Stimulated activated CD4-positive, alpha-beta T cell treated with anti-CD3 and anti-CD28 coated beads, Interleukin-1b, Interleukin-23, amount 100 ng/mL, for 24 hours (primary cell): ENCODE measurements at places on chromosomes 2 and 18.

DNA sequence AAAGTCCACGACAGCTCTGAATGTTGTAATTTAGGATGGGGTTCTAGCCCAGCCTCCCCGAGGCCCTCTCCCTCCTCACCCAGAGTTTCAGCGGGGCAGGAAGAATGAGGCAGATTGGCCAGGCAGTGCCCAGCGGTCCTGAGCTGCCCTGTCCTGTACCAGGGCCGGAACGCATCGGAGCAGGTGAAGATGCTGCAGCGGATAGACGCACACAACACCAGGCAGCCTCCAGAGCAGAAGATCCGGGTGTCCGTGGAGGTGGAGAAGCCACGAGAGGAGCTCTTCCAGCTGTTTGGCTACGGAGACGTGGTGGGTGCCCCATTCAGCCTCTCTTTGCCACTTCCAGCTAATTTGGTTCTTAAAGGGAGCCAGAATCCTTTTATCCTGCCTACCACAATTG lies 10.8 kb downstream of the KHK start:
- DNase-seq = no peak

DNA sequence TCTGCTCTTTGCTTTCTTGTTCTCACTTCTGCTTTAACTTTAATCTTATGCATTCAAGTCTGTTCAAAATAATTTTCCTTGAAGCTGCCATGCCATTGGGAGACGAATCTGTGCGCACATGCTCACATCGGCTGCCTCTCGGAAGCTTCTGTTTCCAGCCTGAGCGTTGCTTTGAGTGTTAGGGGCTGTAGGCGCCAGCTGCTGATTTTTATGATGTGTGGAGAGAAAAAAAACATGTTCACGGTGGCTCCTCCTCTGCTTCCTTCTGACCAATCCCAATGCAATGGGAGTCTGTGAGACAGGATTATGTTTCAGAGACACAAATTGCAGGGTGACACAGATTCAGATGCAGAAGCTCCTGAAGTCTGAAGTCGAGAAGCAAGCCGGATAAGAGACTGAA lies at the start of gene MC4R:
MC4R (minus strand) TSS at position 180 of the 400 bp plus-strand sequence. CDS start 426 bp downstream, outside the sequence.
- no peak for DNase-seq

GRCh38 chr2:34664266-34664665 lies 1065.2 kb upstream of the FAM98A start:
- no peak for DNase-seq

- no peak for DNase-seq
These were observed 18.9 kb downstream of the TET3 start for GRCh38 chr2:74003494-74004211.

- no peak for DNase-seq
These were observed 82.6 kb upstream of the CYP1B1 start for GRCh38 chr2:38158378-38159118.

GRCh38 chr2:9815844-9816279 lies 27.4 kb upstream of the TAF1B start:
- no peak for DNase-seq

DNA sequence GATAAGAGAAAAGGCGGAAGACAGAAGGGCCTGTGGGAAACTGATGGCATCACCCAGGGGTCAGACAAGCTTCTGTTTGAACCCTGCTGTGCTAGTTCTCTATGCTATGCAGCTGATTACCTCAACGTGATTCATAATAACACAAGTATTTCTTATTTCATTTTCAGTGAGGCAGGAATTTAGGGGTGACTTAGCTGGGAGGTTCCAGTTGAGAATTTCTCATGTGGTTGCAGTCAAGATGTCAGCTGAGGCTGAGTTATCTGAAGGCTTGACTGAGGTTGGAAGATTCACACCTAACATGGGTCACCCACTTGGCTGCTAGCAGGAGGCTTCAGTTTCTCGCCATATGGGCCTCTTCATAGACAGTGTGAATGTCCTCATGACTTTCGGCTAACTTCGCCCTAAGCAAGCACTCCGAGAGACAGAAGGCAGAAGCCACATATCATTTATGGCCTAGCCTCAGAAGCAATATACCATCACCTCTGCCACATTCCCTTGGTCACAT lies 34.0 kb upstream of the TMEM131 start:
- DNase-seq = no peak

DNA sequence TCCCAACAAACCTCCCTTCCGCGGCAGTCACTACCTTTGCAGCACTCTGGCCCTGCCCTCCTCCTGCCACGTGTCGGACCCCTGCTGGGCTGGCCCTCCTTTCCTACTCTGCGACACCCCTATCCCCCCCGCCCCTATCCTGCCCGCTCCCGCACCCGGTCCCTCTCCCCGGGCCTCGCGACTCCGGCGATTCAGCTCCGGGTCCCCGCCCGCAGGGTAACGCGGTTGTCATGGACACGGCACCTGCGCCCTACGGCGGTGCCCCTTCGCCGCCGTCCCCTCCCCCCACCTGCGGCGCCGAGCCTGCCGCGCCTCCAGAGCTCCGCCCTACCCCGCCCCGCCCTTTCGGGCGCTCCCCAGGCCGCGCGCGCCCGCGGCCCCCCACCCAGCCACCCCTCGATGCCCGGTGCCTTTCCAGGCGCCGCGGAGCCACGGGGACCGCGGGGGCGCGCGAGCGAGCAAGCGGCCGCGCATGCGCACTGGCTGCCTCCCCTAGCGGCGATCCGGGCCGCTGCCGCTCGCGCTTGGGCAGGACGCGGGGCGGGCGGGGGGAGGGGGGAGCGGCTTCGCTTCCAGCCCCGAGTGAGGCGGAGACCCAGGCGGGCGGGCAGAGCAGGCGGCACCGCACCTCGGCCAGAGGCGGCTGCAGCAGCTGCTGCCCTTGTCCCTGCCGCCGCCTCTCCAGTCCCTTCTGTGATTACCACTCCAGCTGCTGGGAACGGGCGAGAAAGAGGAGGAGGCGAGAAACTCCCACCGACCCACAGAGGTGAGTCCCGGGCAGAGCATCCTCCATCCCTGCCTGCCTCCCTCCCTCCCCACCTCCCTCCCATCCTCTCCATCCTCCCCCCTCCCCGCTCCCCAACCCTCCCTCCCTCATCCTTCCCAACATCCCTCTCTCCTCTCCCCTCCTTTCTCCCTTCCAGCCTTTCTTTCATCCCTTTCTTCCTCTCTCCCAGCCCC lies at the start of gene CTNNA2:
CTNNA2 (plus strand) TSS at position 610 of the 960 bp plus-strand sequence.
- DNase-seq = no peak

GRCh38 chr2:224982226-224982625 lies 60.0 kb downstream of the DOCK10 start:
- DNase-seq = no peak

- DNase-seq = no peak
These were observed 43.0 kb downstream of the G6PC2 start for GRCh38 chr2:168944065-168944464.

DNA sequence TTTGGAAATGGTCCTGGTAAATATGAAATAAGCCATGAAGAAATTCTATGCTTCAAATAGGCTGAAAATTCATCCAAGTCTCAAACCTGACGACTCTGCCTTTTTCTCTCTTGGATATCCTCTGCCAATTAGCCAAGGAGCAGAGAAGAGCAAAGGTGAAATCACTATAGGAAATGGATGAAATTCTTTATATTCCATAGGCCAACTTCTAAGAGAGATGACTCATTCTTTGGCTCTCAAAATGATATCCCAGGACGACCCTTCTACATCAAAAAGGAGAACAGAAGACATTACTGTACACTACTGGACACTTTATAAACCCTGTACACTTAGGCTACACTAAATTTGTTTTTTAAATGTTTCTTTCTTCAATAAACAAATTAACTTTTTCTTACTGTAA lies 22.7 kb downstream of the PDE1A start:
- no peak for DNase-seq

DNA sequence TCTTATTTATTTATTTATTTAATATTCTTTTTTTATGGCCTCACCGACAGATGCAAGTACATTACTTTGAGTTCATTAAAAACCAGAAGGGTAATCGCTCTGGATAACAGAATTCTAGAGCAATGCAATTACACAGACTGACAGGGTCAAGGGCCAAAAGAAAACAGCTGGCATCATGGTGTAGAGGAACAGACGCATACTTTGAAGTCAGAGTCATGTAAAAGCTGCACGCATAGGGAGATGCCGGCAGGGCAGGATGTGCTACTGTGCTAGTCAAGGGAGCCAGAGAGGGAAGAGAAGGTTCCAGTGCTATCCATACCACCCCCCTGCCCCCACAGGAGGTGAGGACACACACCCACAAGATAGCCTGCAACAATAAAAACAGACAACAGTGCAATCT lies 115.2 kb upstream of the TFCP2L1 start:
- no peak for DNase-seq

DNA sequence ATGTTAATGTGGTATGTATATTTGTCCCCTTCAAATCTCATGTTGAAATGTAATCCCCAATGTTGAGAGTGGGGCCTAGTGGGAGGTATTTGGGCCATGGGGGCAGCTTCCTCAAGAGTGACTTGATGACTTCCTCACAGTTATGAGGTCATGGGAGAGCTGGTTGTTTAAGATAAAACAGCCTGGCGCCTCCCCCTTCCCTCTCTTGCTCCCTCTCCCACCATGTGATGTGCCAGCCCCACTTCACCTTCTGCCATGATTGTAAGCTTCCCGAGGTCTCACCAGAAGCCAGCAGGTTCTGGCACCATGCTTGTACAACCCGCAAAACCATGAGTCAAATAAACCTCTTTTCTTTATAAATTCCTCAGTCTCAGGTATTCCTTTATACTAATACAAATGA lies 258.3 kb upstream of the POU3F3 start:
- DNase-seq = no peak

DNA sequence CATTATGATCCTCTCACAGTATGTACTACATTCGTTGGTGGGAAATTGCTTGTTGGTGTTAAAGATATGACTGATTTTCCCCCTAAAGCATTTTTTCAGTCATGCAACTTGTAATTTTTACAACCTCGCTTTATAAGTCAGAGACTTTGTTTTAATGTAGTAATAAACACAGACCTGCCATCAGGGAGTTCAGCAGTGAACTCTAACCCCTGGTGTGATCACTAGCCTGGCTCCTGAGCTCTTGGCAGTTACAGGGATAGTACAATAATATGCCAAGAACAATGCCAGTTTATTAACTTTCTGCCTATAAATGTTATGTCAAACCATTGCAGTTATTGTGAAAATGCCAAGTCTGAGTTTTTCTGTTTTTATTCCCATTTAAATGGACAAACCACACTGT lies 93.8 kb downstream of the EDAR start:
- DNase-seq = no peak

DNA sequence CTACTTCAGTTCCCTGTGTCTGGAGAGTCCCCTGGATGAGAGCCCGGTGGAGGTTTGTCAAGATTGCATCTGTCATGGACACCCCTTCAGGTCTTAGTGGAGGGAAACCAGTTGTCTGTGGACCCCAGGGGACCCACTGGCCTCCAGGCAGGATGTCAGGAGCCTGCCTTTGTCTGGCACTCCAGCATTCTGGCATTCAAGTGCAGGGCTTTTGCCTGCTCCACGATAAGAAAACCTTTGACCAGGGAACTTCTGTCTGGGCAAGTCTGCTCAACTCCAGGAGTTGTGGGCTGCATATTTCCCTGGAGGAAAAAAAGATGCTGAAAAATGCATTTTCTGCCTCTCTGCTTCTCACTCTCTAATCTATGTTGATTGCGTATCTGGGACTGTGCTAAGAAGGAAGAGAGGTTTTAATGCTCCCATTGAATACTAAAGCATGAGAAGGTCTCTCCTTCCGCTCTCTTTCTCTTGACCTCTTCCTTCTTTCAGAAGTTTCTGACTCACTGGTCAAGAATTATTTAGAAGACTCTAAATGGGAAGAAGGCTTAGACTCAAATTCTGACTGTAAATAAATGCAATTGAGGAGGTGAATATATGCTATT lies 104.5 kb downstream of the MMADHC start:
- no peak for DNase-seq

- no peak for DNase-seq
These were observed 180.2 kb downstream of the LTBP1 start for GRCh38 chr2:33126958-33127357.

- no peak for DNase-seq
These were observed 402.4 kb downstream of the SATB2 start for GRCh38 chr2:199055336-199055735.

DNA sequence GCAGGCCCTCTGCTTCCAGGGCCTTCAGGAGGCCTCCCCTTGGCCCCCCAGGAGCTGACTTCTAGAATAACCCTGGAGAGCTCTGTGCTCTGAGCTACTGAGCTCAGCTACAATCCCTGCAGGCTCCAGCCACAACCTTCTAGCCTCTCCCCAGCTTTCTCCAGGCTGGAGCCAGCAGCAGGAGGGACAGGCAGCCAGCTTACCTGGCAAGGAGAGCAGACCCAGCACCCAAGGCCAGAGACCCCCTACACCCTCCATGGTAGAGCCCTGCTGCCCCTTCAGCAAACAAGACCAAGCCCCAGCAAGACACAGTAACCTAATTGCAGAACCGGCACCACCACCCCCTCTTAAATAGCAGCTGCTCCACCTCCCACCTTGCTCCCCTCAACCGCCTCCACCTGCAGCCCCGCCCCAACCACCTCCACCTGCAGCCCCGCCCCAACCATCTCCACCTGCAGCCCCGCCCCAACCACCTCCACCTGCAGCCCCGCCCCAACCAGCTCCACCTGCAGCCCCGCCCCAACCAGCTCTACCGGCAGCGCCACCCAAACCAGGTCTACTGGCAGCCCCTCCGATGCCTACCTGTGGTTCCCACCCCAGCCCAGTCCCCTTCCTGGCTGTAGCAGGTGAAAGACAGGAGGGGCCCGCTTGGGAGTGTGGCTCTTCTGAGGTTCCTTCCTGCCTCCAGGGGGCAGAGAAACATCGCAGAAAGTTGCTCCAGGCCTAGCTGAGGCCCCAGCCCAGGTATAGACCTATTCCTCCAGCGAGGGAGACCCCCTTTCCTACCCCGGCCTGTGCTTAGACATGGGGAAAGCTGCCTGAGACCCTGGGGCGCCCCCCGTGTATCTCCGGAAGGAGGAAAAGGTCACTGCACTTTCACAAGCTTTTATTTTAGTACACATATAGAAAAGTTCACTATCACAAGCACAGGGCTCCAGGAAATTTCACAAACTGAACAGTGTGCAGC lies at the start of gene ASTL:
ASTL (minus strand) TSS at position 324 of the 967 bp plus-strand sequence; CDS start at position 258, 66 bp downstream.
- no peak for DNase-seq

GRCh38 chr2:120803764-120804335 lies 68.2 kb downstream of the GLI2 start:
- DNase-seq = no peak
